CD4-positive, alpha-beta T cell treated with Interferon gamma for 1 hour (primary cell): ENCODE measurements at places on chromosomes 6 and 20.
A peak's percentile ranks its signal among the peaks of the same experiment; 100 is the strongest.

DNA sequence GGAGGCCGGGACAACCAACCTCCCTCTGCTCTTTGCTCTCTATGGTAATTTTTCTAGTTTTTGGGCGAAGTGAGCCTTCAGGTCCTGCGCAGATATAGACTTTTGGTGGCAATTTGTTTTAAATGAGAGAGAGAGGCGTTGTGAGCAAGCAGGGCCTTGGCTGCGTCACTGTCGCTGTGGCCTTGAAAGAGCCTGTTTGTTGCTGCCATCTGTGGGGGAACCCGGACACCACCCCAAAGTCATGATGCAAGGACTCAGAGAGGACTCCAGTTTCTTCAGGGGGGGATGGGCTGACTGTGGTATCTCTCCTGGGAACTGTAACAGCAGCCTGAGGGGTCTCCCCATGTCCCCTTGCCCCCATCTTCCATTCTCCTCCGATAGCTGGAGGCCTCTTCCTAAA, 462.7 kb upstream of the SULF2 start:
- DNase-seq = no peak

DNA sequence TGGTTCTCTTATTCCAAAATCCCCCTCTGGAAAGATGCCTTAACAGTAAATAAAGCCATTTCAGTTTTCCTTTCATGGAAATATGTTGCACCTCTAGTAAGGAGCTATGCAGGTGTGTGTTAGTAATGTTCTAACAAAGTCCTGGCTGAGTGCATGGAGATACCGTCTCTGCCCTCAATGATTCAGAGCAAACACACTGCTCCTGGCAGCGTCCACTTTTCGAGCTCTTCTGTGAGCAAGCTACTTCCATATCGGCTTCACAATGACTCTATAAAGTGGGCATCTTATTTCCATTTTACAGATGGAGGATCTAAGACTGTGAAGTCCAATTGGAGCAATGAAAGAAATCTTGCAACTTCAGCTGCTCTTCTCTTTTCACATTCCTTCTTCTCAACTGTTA, 3.1 kb downstream of the KLHL32 start:
- no peak for DNase-seq

DNA sequence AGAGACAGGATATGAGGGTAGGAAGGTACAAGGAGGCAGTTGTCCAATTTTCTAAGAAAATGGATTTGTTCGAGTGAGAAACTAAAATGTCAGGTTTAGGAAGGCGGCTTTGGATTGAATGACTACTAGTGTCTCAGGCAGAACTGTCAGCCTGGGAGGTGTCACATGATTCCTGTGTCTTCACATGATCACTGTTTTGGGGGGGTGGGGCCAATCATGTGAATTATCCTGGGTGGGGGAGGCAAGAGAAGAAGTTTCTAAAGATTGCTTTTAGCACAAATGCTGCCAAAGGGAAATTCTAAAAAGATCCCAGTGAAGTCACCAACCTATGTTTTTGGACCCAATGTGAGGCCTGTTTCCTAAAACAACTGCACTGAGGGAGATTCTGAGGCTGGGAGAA, 2.3 kb downstream of the SIRPA start:
- DNase-seq = no peak

- no peak for DNase-seq
Observed at GRCh38 chr6:149473080-149474052, 11.4 kb downstream of the ZC3H12D start.

DNA sequence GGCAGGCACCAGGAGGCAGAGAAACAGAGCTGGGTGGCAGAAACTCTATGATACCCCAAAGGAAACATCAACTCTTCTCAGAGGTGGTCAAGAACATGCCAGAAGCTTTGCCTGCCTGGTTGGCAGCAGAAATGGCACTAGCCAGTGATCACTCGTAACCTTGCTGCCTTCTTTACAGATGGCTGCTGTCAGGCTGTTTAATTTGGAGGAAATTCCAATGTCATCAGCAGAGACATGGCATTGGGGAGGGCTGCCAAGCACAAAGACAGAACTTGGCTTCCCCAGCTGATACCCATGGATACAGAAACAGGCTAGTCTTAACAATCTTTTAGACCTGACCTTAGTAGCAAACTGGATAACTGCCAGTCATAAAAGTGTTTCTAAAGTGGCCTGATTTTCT, 153.6 kb downstream of the GMPR start:
- DNase-seq = no peak

DNA sequence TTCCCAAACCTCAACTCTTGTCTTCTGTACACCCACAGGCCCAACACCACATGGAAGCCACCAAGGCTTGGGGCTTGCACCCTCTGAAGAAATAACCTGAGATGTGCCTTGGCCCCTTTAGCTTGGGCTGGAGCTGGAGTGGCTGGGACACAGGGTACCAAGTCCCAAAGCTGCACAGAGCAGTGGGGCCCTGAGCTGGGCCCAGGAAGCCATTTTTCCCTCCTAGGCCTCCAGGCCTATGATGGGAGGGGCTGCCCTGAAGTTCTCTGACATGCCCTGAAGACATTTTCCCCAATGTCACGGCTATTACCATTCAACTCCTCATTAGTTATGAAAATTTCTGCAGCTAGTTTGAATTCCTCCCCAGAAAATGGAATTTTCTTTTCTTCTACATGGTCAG, 163.2 kb upstream of the ARID1B start:
- DNase-seq = no peak

DNA sequence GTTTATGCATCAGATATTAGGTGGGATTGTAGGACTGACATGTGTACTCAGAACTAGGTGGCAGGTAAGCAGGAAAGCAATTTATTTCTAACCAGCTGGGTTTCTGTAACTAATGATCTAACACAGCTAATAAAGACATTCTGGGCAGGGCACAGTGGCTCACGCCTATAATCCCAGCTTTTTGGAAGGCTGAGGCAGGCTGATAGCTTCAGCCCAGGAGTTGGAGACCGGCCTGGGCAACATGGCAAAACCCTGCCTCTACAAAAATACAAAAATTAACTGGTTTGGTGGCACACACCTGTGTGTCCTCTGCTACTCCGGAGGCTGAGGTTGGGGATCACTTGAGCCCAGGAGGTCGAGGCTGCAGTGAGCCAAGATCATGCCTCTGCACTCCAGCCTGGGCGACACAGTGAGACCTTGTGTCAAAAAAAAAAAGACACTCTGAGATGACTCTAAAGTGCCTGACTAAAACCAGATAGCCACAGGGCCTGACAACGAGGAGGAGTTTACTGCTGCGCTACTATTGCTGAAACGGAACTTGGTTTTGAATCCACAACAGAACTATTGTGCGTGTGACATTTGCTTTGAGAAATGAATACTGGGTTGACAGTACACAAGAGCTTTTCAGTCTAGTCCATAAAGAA, 29.2 kb upstream of the CEP85L start:
- DNase-seq = no peak

DNA sequence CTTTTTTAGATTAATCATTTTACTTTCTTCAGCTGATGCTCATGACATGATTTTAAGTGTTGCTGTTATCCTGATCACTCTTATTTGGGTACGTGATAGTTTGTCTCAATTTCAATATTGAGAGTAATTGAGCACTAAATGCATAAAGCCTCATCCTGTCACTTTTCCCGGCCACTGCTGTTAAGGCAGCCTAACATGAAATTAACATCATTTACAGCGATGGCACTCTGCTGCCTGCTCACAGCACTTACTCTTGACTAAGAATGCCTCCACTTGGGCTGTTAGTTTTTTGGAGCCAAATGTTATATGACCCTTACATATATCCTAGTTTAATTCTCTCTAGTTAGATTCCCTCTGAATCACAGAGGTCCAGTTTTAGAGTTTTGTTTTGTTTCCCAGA, 107.3 kb downstream of the SLX4IP start:
- DNase-seq = no peak

DNA sequence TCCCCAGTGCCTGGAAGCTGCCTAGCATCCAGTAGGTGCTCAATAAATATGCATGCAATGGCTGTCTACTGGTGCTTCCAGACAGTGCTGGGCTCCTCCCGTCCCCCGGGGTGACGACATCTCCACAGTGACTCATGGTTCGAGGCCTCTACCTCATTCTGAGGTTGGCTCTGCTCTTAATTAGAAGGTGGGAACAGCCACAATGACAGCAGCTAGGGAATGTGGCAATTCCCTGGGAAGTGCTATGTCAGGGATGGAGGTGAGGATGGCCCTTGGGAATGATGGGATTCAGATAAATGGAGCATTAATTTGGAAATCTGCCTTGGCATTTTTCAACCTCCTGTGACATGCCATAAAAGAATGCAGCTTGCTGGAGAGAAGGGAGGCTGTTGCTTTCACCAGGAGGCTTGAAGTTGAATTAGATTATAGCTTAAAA, 43.5 kb upstream of the NFATC2 start:
- no peak for DNase-seq

DNA sequence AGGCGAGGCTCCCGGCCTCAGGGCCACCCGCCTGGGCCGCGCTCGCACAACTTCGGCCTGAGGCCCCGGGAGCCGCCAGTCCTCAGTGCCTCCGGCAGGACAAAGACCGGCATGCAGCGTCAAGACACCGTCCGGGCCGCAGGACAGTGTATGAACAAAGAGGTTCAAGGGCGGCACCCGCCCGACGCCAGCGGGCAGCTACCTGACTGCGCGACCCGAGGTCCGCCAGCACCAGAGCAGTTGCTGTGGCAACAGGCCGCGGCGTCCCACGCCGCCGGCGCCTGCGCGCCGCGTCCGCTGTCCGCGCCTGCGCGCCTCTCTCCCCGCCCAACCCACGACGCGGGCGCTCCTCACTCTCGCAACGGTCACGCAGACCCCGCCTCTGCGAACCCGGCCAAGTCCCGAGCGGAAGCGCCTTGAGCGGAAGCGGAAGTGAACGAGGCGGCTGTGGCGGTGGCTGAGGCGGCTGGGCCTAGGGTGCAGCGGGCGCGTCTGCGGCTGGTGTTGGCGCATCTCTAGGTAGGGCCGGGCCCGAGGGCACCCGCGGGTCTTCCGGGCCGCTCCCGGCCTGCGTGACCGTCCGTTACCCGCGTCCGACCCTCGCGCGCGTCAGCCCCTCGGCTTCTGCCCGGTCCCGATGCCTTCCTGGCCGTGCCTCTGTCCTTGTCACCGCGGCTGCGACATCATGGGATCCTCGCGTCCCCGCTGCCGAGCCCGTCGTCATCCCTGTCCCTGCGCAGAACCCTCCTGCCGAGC, at the start of gene FAM120B:
Gene FAM120B (plus strand): TSS at position 435 of the 756 bp plus-strand sequence. CDS start 10,633 bp downstream, outside the sequence.
- DNase-seq = peak; percentile 97

GRCh38 chr6:3635482-3635881, 116.0 kb downstream of the PXDC1 start:
- DNase-seq = no peak

- no peak for DNase-seq
Observed at GRCh38 chr6:148883270-148883669, 136.4 kb downstream of the UST start.

DNA sequence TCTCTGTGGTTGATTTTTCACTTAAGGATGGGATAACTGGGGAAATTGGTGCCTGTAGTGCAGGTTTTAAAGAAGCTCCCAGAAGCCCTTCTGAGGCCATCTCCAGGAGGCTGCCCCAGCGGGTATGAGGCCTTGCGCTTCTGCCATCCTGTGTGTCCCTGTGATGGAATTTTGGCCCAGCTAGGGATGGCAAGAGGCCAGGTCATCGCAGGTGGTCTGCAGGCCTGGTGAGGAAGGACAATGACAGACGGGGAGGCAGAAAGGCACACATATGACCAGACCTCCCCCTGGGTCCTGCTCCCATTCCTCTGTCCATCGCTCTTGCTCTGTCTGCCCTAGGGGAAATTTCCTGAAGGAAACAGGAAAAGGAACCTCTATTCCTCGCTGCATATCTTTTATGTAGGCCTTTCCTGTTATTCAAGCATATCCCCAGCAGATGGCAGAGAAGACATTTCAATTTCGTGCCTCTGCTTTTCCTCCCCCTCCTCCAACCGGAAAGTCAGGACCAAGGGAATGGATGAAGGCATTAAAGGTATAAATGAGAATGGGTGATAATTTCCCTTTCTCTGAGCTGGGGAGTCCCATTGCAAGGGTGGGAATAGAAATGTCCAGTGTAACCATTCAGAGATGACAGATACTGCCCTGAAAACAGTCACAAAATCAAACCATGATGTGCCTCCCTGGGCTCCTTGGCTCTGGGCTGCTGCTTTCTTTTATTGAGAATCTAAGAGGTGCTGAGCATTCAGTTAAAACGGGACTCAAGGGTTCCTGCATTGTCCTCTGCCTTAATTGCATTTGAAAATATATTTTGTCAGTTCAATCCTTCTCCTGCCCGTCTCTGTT, 17.6 kb upstream of the HLA-F start:
- no peak for DNase-seq
